Effector memory CD8-positive, alpha-beta T cell (primary cell): ENCODE measurements at places on chromosomes 12 and 14.

GRCh38 chr14:65168840-65169239 lies 66.5 kb upstream of the MAX start:
- DNase-seq: no peak
- peaks cover 22% of the 10 kb centered on the region for H3K27me3 ChIP-seq
- no peak overlapping the region for H3K27ac ChIP-seq
- H3K36me3 ChIP-seq: no peaks in the 10 kb centered on the region

DNA sequence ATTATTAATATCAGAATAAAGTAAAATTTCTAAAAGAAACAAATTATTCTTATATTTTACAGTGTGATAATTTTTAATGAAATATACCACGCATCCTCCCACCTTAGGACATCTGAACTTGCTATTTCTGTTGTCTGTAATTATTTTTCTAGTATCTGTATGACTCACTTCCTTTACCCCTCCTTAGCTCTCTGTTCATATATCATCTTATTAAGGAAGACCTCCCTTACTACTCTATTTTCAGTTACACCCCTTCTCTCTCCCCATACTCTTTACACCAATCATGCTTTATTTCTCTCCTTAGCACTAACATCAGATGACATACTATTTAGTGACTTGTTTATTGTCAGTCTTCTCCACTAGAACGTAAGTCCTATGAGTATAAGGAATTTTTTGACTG lies 34.2 kb upstream of the C12orf50 start:
- H3K27ac ChIP-seq: peak overlapping the region; percentile 55
- H3K27me3 ChIP-seq: no peaks in the 10 kb centered on the region
- H3K4me1 ChIP-seq: peaks cover 9% of the 10 kb centered on the region
- no peak overlapping the region for H3K4me3 ChIP-seq
- peaks cover 25% of the 10 kb centered on the region for H3K36me3 ChIP-seq

DNA sequence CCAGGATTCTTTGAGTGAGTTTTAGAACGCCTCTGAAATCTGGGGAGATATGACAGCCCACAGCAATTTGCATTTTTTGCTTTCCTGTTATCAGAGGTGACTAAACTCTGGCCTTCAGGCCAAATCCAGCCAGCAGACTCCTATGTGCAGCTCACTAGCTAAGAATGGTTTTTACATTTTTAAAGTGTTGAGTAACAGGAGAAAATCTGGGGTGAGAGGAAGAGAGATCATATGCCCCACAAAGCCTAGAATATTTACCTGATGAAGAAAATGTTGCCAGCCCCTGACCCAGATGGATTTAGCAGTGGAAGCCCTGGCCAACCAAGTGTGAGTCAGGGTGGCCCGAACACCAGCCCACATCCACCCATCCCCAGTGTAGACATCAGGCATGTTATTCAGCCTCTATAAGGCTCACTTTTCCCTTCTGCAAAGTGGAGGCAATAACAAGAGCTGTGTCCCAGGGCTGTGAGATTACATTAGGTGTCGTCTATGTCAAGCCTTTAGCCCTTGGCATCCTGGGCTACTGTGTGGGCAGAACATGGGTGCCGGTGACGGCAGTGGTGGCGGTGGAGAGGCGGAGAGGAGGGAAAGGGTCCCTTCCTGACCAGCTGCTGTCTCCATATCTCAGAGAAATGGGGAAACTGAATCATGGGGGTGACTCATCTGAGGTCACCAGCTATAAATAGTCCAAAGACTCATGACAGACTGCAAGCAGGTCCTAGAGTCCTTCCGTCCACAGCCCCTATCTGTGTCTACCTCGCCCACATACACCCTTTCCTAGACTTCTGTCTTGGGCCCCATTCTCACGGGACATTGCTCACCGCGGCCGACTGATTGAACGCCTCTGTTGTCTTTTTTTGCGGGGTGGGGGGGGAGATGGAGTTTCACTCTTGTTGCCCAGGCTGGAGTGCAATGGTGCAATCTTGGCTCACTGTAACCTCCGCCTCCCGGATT lies 32.6 kb upstream of the CD9 start:
- H3K4me1 ChIP-seq: peaks cover 11% of the 10 kb centered on the region
- peak overlapping the region; percentile 7 for H3K27ac ChIP-seq
- no peak for DNase-seq
- H3K4me3 ChIP-seq: no peak overlapping the region
- peaks cover 8% of the 10 kb centered on the region for H3K27me3 ChIP-seq

- H3K27ac ChIP-seq: no peak overlapping the region
- no peaks in the 10 kb centered on the region for H3K36me3 ChIP-seq
- no peak for DNase-seq
- H3K4me3 ChIP-seq: no peak overlapping the region
- H3K27me3 ChIP-seq: no peaks in the 10 kb centered on the region
- H3K4me1 ChIP-seq: peaks cover 9% of the 10 kb centered on the region
These were observed 7.9 kb upstream of the RILPL2 start for GRCh38 chr12:123444092-123445026.

- no peaks in the 10 kb centered on the region for H3K4me1 ChIP-seq
- H3K36me3 ChIP-seq: peaks cover 3% of the 10 kb centered on the region
- DNase-seq: no peak
- no peak overlapping the region for H3K27ac ChIP-seq
- H3K4me3 ChIP-seq: no peak overlapping the region
These were observed 219.3 kb upstream of the FLRT2 start for GRCh38 chr14:85310491-85311272.

GRCh38 chr14:69484444-69485314 lies at the start of gene PLEKHD1:
TSS of gene PLEKHD1 (plus strand) at chr14:69484728. CDS start at chr14:69484966, 238 bp downstream.
- H3K4me3 ChIP-seq: no peak within 1 kb of the TSS
- H3K36me3 ChIP-seq: peaks cover 4% of the 10 kb centered on the region
- no peaks in the 10 kb centered on the region for H3K4me1 ChIP-seq
- DNase-seq: no peak

- no peak overlapping the region for H3K27ac ChIP-seq
- no peaks in the 10 kb centered on the region for H3K27me3 ChIP-seq
- peaks cover 13% of the 10 kb centered on the region for H3K36me3 ChIP-seq
These were observed 4.9 kb upstream of the SMAGP start for GRCh38 chr12:51275088-51275487.

- DNase-seq: no peak
- peaks cover 48% of the 10 kb centered on the region for H3K27me3 ChIP-seq
- H3K27ac ChIP-seq: no peak overlapping the region
- H3K4me3 ChIP-seq: no peak overlapping the region
- no peaks in the 10 kb centered on the region for H3K4me1 ChIP-seq
These were observed 61.4 kb upstream of the TUNAR start for GRCh38 chr14:95815226-95815690.

GRCh38 chr14:31441273-31442111 lies 15.8 kb downstream of the DTD2 start:
- no peak overlapping the region for H3K4me3 ChIP-seq
- peaks cover 2% of the 10 kb centered on the region for H3K36me3 ChIP-seq
- DNase-seq: no peak
- no peak overlapping the region for H3K27ac ChIP-seq
- H3K4me1 ChIP-seq: no peaks in the 10 kb centered on the region

- H3K36me3 ChIP-seq: no peaks in the 10 kb centered on the region
- DNase-seq: no peak
- H3K4me3 ChIP-seq: no peak overlapping the region
- no peak overlapping the region for H3K27ac ChIP-seq
- no peaks in the 10 kb centered on the region for H3K4me1 ChIP-seq
- H3K27me3 ChIP-seq: peaks cover 65% of the 10 kb centered on the region
These were observed 149.5 kb downstream of the PHETA1 start for GRCh38 chr12:111219440-111219839.
